ENCODE measurements at places on chromosomes 12 and 14. TPM values are rescaled to one million over a fixed set of nuclear protein-coding genes. Genes with fewer than 3 reads are reported as not detected.
A peak's percentile ranks its signal among the peaks of the same experiment; 100 is the strongest.

GRCh38 chr14:61468063-61468825, 146.9 kb downstream of the PRKCH start:
- DNase-seq = peak; percentile 56

DNA sequence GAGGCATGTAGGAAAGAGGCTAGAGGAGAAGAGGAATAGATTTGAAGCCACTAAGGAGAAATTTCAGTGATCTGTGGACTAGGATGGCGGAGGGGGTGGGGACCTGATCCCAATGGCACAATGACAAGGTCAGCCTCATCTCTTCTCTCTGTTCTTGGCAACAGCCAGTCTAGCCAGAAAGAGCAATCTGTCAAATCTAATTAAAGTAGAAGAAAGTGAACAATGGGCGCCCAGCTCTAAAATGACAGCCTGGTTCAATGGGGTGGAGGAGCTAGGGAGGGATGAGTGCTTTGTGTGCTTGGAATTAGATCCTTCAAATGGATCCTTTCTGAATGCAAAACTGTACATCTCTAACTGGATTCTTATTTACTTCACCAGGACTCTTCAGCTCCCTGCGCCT, 37.2 kb upstream of the TUBA1C start:
- no peak for DNase-seq

- no peak for DNase-seq
These were observed 231.2 kb upstream of the PLEKHG7 start for GRCh38 chr12:92471551-92471950.

- DNase-seq = no peak
These were observed 820 bp upstream of the SMAGP start for GRCh38 chr12:51270951-51271518.

DNA sequence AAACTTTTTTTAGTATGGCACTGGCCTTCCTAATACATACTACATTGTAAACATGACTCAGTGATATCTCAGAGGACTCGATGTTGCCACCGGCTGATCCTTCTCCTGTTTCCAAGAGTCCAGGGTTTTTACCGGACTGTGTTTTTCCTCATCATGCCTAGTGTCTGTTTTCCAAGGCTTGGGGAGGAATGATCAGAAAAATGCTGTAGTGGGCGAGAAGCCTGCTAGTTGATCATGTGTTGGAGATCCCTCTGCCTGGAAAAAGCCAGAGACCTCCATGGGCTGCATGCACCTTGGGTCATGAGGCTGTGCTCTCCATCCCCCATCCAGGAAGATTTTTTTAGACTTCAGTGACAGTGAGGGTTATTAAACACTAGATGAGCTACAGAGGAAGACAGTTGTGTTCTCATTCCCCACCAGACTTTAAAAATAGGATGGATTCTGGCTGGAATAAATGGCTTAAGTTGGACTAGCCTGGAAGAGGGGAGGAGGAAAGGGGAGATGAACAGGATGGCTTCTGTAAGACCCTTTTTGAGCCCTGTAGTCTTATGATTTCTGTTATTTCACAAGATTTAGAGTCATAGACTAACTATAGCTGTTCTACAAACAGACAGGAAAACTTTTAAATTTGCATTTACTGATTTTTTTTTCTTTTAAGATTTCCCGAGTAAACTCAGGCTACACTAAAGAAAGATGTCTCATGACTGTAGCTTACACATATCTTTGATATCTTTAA, 145.7 kb downstream of the SAMD4A start:
- peak; percentile 48 for DNase-seq

DNA sequence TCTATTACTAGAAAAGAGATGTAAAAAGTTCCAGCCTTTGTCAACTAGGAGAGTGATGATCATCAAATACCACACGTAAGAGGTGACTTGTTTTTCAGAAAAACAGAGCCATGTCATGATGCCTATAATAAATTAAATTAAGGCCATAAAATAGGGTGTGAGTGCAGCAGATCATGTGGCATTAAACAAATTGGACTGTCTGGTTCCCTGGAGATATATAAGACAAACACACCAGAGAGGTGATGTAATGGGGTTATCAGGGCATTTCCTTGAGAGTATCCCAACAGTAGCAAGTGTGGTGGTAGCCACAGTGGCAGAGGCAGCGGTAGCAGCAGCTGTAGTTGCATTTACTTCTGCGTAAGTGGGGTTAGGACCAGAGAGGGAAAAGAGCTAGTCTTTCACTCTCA, 14.6 kb upstream of the GALNT6 start:
- no peak for DNase-seq

DNA sequence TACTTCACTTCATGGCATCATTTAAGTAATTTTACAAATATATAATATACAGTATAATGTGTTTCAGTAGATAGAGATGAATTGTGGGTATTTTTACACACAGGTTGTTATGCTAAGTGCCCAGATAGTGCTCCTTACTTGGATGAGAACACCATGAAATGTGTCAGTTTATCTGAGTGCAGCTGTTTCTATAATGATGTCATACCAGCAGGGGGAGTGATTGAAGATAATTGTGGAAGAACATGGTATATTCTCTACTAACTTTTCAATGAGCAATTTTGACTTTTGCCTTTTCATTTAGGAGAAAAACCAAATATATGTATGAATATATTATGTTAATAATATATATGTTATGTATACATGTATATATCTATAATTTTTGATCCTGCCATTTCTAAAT, 221.6 kb downstream of the LRRK2 start:
- DNase-seq = peak; percentile 62

DNA sequence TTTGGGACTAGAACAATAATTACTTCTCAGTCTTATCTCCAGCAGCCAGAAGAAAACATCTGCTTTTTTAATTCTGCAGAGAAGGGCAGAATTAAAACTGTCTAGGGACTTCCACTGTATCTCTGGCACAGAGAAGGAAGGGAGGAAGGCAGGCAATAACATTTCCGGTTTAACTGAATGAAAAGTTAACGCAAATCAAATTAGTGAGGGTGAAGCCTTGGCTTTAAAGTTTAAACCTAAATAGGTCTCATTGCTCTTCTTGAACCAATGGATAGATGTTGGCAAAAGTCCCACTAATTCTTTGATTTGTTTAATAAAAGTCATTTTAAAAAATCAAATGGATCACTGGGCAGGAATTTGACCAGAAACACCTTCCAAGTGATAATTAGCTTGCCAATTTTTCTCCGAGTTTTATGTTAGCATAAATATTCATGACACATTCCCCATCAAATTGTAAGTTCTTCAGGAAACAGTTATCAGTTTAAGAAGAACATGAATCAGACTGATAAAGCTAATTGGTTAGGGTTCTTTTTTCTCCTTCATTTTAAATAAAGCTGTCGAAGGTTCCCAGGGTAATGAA, 181.9 kb downstream of the SLC15A5 start:
- no peak for DNase-seq

DNA sequence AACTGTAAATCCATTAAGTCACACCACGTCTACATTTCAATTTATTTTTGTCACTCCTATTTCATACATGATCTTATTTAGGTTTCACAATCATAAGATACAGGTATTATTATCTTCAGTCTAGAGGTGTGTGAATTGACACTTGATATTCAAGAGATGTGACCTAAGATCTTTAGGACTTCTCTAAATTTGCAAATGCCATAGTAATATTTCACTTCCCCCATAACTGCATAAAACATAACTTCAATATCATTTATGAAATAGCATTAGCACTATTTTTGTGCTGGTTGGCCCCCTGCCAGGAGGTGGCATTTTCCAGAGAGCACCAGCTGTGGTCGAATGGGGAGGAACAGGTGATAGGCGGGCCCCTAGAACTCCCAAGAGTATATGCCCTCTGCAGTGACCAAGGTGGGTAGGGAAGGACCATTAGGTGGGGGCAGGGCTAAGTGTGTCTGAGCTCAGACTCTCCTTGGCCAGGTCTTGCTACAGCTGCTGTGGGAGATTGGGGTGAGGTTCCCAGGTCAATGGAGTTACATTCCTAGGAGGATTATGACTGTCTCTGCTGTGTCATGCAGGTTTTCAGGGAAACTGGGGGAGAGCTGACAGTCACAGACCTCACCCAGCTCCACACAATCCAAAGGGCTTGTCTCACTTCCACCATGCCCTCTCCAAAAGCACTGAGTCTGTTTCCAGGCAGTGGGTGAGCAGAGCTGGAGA, 49.2 kb upstream of the ERGIC2 start:
- peak; percentile 12 for DNase-seq

- DNase-seq = no peak
These were observed 107.0 kb downstream of the PTPRR start for GRCh38 chr12:70813559-70813958.

DNA sequence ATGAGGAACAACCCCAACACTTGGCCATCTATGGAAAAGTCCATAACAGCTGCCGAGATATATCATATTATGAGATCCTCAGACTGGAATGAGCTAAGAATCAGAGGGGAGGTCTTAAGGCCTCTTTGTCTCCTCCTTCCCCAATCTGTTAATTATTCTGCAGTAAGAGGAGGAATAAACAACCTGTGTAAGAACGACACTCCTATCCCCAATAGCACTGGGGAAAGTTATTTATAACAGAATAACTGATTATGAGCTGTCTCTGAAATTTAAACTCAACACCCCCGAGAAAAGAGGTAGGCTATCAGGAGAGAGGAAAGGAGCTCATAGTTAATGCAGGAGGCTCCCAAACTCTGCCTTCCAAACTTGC, 68.0 kb downstream of the NIN start:
- peak; percentile 16 for DNase-seq

DNA sequence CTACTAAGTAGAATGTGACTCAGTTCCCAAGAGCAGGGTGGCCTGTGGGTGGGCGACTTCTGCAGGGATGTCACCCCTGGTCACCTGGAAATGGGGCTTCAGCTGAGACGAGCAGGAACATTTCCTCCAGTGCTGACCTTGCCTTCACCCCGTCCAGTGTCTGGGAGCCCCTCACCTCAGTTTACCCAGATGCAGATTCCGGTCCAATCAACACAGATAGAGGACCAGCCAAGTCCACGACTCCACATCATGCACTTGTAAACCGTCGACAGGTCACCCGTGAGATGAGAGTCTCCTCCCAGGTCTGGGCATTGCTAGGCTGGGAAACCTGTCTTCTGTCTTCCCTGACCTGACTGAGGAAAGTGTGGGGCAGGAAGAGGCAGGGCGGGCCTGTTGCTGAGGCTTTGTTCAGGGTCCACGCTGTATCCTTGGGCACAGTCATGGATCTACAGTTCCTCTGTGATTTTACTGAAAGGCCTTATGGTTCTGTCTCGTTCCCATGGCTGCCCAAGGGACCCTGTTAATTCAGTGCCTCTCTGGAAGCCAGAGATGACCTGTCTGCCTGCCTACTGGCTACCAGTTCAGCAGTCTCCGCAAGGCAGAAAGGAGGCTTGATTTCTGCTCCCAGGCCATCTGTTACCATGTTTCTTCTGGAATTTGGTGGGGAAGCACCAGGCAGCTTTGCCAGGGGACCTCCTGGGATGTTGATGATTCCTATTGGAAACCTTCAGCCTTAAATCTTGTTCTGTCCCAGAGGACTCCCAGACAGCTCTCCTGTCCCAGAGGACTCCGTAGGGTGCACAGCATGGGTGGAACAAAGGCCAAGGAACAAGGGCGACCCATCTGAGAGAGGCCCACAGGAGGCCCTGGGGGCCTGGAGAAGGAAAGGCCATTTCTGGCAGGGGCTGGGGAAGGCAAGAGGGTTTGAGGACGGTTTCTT, 288.5 kb upstream of the RTL1 start:
- DNase-seq = no peak

DNA sequence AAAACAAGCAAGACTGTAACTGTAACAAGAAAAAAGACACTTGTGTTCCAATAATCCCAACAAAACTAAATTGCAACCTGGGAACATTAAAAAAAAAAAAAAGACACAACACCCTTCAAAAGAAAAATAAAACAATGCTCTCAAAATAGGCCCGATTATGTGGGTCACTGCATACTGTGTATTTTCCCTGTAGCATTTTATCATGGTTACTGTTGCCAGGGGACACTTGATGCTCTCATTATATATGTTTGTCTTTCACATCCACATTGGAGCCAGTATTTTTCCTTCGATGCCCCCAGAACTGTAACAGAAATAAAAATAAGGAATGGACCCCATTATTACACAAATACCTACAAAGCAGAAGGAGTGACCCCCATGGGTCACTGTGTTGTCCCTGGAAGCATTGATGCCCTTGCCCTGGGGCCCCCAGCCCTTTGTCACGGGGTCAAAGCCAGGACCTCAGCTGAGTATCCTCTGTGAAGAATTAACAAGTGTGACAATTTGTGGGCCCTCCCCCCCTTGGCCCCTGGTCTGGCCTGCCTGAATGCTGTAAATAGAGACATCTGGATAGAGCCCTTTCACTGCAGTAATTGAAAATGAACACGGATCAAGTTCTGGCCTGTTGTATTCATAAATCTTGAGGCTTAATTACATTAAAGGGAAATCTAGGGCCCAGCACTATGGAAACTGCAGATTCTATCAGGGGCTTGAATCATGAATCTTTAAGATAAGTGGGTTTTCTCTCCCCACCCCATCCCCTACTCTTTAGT, 72.8 kb downstream of the C12orf42 start:
- peak; percentile 45 for DNase-seq

GRCh38 chr12:108910336-108910735, 30.4 kb downstream of the DAO start:
- DNase-seq = no peak

- no peak for DNase-seq
These were observed 11.6 kb upstream of the FAM177A1 start for GRCh38 chr14:35034440-35034833.

DNA sequence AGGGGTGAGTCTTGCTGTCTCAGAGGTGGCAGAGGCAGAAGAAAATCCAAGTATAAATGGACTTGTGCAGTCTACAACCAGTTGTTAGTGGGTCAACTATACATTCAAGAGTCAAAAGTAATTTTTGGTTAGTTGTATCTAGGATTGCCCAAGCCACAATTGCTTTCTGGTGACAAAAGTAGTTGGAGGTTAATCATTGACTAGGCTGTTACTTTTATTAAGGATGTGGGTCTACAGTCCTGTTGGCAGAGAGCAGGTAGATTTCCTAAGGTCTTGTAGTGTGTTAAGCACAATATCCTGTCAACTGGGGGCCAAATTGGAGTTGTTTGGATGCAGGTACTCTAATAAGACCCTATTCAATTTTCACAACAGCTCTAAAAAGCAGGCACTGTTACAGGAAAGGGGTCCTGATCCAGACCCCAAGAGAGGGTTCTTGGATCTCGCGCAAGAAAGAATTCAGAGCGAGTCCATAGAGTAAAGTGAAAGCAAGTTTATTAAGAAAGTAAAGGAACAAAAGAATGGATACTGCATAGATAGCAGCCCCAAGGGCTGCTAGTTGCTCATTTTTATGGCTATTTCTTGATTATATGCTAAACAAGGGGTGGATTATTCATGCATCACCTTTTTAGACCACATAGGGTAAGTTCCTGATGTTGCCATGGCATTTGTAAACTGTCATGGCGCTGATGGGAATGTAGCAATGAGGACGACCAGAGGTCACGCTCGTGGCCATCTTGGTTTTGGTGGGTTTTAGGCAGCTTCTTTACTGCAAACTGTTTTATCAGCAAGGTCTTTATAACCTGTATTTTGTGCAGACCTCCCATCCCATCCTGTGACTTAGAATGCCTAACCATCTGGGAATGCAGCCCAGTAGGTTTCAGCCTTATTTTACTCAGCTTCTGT, 232.6 kb upstream of the SRRM4 start:
- no peak for DNase-seq

GRCh38 chr12:93803424-93803807, 126.2 kb downstream of the CRADD start:
- peak; percentile 91 for DNase-seq

The C12orf54 gene
- total RNA-seq = not detected

The MLF2 gene
- 103 TPM for total RNA-seq

The GPR135 gene
- total RNA-seq = 2.1 TPM

The NPFF gene
- total RNA-seq = not detected

The ADGRD1 gene
- 16.4 TPM for total RNA-seq

The MAP3K9 gene
- 6.7 TPM for total RNA-seq

The RNASE7 gene
- 1.2 TPM for total RNA-seq

All from tongue (tissue), 3 donors.